ENCODE measurements at places on chromosomes 7 and 10.

GRCh38 chr7:20509892-20510572, 105.4 kb upstream of the ABCB5 start:
- DNase-seq = no peak

DNA sequence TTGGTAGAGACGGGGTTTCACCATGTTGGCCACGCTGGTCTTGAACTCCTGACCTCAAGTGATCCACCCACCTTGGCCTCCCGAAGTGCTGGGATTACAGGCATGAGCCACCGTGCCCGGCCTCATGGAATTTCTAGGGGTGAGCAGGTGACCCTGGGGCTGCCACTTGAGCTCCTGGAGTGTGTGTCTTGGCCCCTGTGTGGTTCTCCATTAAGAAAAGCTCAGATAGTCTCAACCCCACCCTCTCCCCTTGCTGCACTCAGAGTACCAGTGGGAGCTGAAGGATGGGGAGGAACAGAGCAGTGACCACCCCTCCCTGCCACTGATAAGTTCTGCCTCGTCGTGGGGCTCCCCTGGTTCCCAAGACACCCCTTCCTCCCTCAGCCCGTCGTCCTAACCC, 45.3 kb downstream of the RCC1L start:
- DNase-seq = no peak

- DNase-seq = peak; percentile 88
These were observed 3.2 kb downstream of the UBE2H start for GRCh38 chr7:129949292-129950133.

GRCh38 chr10:20232079-20232705, 416.0 kb downstream of the PLXDC2 start:
- no peak for DNase-seq

- no peak for DNase-seq
These were observed 137.2 kb downstream of the GRID1 start for GRCh38 chr10:86229376-86229775.
